ENCODE measurements at places on chromosomes 3 and 15.

- DNase-seq: no peak
Measured at GRCh38 chr3:69143612-69144011, 21.2 kb upstream of the LMOD3 start.

- no peak for DNase-seq
Measured at GRCh38 chr15:29844290-29844903, 22.1 kb upstream of the TJP1 start.

DNA sequence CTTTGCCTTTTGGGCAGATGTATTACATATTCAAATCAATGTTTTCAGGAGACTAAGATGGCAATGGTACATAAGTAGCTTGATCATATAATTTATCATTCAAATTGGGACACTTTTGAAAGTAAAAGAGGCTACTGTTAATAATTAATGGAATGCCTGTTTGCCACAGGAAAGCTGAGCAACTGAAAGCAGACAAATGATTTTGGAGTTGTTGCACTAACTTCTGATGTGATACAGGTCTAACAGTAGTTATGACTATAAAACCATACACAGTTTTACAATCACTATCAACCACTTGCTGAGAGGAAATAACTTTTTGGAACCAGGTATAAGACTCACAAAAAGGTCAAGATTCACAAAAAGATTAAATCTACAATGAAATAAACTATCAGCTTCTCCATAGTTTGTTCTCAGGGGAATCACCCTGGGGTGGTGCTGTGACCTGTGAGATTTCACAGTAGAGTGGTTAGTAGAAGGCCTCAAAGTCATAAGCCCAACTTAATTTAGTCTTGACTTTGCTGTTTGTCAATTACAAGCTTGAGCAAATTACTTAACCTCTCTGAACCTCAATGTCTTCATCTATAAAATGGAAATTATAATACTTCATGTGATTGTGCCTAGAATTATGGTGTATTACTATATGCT is 42.7 kb downstream of the HHLA2 start:
- DNase-seq: no peak

GRCh38 chr3:59481776-59482400 is 432.1 kb upstream of the CFAP20DC start:
- no peak for DNase-seq

Data from heart right ventricle (tissue), 16 donors.